ENCODE measurements at places on chromosomes 2 and 18.

DNA sequence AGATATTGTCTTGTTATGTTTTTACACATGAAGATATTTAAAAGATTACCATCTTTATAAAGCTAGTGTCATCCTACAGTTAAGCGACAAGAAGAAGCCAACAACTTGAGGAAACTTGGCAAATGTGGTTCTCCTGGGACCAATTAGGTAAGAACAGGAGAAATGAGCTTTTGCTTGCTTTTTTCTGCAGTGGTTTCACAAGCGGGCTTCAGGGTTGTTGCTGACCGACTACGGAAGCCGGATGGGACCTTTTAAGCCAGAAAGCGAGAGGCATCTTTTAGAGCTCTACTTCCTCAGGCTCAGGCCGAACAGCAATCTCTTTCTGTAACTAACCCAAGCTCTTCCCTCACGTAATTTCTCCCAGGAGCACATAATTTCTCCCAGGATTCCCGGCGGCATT is 256.5 kb downstream of the CNTNAP5 start:
- DNase-seq, result no peak

GRCh38 chr2:237065071-237065377 is 20.7 kb upstream of the COPS8 start:
- DNase-seq, result no peak

- DNase-seq, result no peak
Measured at GRCh38 chr2:75320898-75321598, 121.7 kb upstream of the TACR1 start.

DNA sequence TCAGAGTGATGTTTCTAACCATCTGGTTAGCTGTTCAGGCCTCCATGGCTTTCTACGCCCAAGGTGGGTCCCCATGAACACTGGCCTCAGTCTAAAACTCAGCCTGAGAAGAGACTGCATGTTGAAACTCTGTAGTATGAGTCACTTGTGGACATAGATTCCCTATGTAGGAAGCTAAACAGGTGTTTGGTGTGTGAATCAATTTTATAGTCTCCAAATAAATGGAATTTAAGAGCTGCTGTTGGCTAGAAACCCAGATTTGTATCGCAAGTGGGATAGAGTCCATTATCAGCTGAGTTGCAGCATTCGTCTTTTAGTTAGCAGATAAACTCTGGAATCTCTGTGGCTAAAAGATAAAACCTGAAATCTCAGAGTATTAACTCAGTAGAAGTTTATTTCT is 131.4 kb downstream of the KCNS3 start:
- no peak for DNase-seq

DNA sequence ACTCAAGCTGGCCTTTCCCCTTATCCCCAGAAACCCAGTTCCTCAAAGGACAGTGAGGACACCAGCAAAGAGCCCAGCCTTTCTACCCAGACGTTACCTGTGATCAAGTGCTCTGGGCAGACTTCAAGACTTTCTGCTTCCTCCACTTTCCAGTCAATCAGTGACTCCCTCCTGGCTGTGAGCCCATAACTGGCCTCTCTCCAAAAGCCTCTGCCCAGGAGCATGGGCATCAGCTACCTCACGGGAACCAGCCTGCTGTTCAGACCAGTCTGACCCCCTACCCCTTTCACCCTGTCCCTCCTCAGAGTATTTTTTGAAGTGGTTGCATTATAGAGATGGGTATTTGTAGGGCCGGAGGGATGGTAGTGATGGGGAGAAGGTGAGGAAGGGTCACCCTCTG is 27.7 kb upstream of the CYP27A1 start:
- DNase-seq, result no peak

DNA sequence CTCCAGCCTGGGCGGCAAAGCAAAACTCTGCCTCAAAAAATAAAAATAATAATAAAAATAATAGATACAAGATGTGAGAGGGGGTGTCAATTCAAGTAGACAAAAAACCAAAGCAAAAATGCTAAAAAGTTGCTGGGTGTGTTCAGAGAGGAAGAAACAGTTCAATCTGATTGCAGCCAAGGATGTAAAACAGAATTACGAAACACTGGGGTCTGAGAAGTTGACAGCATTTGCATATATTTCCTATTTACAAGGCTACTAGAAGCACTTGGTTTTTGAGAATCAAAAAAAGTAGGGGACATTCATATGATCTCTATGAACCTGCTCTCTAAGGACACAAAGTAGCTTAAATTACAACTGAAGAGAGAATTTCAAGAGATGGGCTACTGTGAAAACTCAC is 7.6 kb downstream of the TRIP12 start:
- DNase-seq, result no peak

DNA sequence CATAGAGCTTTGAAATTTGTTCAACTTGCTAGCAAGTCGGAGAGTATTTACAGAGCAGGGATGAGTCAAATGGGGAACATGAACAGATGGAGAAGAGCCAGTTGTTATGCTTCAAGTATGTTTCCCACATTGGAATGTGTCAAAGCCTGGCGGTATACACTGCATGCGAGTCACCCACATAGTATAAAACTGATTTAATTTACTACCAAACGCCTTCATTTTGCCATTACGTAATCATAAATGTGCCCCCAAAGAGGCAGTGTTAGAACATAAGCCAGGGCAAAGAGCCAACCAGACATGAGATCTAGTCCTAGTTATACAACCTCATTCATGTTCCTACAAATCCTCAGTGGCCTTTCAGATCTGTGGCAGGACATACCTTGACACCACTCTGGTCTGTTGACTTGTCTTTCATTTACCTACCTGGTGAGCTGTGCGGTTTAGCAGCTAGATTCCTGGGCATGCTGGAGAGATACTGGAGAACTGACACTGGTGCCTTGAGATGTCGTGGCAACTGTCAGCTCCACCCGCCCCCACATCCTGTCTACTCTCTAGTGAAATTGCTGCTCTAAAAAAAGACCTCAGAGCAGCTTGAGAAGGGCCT is 21.7 kb upstream of the NRP2 start:
- DNase-seq, result peak; percentile 68

- DNase-seq, result no peak
Measured at GRCh38 chr2:196376984-196377877, 205.9 kb upstream of the STK17B start.

DNA sequence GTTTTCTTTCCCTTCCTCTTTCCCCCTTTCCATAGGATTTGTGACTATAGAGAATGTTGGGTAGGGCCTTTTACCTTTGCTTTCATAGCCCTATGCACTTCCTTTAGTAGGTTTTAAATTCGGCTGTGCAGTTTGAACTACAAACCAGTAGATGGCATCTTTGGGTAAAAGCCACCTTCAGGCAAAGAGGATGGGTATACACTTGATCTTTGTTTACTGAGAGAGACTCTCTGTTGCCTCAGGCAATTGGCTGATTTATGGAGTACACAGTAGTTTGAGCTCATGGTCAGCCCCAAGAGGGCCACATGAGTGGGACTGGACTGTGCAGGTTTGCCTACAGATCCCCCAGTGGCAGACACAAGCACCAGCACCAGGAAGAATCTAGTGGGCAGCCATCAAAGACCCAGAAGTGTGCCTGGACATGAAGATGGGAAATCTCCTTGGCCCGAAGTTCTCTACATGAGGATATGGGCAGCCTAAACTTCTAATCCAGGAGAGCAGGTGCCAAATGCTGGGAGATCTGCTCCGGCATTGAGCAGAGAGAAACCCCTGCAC is 1304.3 kb upstream of the DDX18 start:
- DNase-seq, result peak; percentile 48

- DNase-seq, result no peak
Measured at GRCh38 chr18:50111398-50111797, 83.5 kb downstream of the MYO5B start.

DNA sequence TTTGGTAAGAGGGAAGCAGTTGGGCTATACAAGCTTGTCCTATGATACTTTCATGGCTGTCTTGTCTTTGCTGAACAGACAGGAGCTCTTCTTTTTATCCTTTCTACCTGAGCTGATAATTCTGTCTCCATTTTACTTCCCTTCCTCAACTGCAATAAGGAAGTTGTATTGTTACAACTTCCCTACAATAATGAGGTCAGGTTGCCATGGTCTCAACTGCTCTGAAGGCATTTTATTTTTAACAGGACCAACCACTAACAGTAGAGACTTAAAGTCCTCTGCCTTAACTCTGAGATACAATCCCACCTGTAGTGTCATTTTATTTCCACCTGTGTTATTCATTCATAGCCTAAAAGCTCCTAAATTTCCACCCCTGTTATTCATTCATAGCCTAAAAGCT is 118.6 kb upstream of the PGAP1 start:
- no peak for DNase-seq

GRCh38 chr2:235616885-235617284 is 123.0 kb downstream of the AGAP1 start:
- DNase-seq, result no peak

- DNase-seq, result no peak
Measured at GRCh38 chr2:144830543-144830942, 310.6 kb upstream of the ZEB2 start.

DNA sequence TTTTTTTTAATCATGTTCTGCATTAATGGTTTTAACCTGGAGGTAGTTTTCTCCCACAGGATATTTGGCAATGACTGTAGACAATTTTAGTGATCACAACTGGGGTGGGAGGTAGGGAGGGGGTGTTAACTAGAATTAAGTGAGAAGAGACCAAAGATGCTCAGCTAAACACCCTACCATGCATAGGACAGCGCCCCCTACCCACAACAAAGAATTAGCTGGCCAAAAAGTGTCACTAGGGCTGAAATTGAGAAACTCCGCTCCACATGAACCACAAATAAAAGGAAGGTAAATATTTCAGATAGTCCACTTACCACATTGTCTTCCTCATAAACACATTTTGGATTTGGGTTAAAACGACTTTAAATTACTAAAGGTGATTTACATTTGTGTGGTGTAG is 942.6 kb downstream of the SUCLG1 start:
- DNase-seq, result no peak

GRCh38 chr18:75496151-75496550 is 68.6 kb upstream of the SMIM21 start:
- no peak for DNase-seq

- peak; percentile 60 for DNase-seq
Measured at GRCh38 chr2:28406276-28407096, 13.8 kb downstream of the FOSL2 start.

- no peak for DNase-seq
Measured at GRCh38 chr2:219641390-219642068, 14.1 kb downstream of the SLC4A3 start.

- DNase-seq, result no peak
Measured at GRCh38 chr2:202091476-202091875, 18.4 kb downstream of the KIAA2012 start.

GRCh38 chr18:67926929-67927864 is 410.7 kb upstream of the DSEL start:
- no peak for DNase-seq

- no peak for DNase-seq
Measured at GRCh38 chr2:96537734-96538486, 1.4 kb downstream of the ARID5A start.

DNA sequence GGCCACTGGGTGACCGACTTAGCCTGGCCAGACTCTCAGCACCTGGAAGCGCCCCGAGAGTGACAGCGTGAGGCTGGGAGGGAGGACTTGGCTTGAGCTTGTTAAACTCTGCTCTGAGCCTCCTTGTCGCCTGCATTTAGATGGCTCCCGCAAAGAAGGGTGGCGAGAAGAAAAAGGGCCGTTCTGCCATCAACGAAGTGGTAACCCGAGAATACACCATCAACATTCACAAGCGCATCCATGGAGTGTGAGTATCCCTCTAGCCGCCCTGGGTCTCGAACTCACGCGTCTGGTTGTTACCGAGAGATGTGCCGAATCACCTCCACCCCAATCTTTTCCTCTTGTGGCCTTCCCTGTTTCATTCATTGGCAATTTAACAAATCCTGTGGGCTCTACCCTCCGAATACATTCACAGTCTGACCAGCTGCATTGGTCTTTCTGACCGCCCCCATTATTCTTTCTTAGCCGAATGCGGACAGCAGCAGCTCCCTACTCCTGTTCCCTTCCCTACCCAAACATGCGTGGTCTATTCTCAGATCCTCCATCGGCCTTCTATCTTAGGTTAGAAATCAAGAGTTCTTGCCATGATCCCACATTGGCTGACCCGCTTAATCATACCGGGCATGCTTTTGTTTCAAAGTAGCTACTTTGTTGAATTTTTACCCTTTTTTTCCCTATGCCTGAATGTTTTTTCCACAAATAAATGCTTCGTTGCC is 631 bp downstream of the RPL31 start:
- DNase-seq, result no peak

- DNase-seq, result no peak
Measured at GRCh38 chr2:3625186-3625585, 30.3 kb downstream of the COLEC11 start.

DNA sequence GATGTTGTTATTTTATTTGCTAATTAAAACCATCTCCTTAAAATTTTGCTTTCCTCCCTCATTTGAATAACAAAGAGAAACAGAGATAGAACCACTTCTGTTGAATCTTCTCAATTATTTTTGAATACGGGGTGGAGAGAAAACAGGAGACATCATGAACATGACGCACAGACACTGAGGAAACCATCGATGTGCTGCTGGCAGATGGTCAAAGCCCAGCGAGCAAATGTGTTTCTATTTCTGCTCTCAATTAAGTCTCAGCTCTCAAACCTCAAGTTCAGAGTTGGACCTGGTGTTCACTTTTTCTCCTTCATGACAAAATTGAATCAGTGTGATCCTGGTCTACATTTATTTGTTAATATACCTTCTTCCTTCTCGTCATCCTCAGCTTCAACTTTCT is 36.1 kb upstream of the TWIST2 start:
- DNase-seq, result no peak

DNA sequence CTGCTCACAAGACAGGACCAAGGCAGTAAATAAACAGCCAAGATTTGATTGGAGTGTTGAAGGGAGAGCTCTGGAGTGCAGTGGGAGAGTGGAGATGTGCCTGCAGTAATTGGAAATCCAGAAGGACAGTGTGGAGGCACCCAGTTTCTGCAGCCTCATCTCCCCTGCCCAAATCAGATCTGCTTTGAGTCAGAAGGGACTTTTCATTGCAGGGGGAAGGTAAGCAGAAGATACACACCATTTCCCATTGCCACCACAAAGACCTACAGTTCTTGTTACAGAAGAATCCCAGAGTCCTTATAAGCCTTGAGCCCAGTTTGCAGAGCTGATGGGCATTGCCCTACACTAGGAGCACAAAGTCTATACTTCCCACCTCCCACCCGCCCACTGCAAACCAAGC is 27.2 kb upstream of the GCFC2 start:
- no peak for DNase-seq

DNA sequence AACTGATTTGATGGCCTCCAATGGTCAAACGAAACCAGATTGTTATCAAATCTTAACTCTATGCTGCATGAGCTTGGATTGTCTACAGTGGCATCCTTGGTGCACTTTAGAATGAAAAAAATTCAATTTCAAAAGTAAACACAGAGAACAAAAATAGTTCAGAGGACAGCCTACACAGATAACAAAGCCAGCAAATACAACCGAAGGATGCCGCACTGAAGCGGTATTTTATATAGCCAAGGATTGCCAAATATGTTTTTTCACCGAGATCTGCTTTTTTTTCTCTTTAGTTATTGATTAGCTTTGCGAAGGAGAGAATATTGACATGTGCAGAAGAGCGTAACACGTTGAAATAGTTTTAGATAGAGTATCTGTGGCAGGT is 72.0 kb downstream of the SLC4A3 start:
- DNase-seq, result no peak

Data from Jurkat, Clone E6-1 (cell line).